ENCODE measurements at places on chromosomes 12 and 14.

- DNase-seq = no peak
Measured at GRCh38 chr14:38238332-38238731, 17.6 kb downstream of the CLEC14A start.

DNA sequence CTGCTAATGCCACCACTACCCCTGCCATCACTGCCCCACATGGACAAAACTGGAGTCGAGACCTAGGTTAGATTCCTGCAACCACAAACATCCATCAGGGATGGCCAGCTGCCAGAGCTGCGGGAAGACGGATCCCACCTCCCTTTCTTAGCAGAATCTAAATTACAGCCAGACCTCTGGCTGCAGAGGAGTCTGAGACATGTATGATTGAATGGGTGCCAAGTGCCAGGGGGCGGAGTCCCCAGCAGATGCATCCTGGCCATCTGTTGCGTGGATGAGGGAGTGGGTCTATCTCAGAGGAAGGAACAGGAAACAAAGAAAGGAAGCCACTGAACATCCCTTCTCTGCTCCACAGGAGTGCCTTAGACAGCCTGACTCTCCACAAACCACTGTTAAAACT, 7.1 kb upstream of the OAS2 start:
- peak; percentile 10 for DNase-seq

GRCh38 chr14:32683679-32684078, 255.0 kb upstream of the NPAS3 start:
- DNase-seq = no peak

DNA sequence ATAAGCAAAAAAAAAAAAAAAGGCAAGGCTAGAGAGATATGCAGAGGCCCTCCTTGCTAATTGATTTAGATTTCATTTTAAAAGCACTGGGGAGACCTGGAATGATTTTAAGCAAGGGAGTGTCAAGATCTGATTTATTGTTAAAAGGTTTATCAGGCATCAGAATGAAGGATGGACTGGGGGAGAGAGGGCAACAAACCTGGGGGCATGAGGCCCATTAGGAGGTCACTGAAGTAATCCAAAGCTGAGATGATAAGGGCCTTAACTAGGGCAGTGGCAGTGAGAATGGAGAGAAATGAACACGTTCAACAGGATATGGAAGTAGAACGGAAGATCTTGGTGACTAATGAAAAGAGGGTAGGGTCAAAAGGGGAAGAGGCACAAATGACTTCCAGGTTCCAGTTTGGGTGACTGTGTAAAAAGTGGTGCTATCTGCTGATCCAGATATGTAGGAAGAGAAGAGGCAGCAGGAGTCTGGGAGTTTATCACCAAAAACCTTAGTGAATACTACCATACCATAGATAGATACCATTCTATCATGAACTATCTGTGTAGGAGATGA, 24.0 kb downstream of the KITLG start:
- DNase-seq = no peak

DNA sequence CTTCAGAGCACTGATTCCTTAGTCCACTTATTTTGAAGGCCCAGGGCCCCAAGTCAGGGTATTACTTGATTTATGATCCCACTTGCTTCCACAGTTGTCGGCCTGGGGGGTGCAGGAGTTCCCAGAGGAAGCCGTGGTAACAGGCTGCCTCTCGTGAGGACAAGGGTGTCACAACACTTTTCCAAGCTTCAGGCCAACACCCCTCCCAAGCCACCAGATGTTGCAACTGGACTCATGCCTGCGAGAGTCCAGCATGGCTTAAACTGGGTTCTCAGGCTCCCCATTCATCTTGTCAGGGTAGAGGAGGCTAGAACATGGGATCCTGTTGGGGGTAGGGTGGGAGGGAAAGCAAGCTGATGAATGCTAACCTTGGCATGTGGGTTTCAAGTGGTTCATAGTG, 56.1 kb downstream of the BMP4 start:
- no peak for DNase-seq

DNA sequence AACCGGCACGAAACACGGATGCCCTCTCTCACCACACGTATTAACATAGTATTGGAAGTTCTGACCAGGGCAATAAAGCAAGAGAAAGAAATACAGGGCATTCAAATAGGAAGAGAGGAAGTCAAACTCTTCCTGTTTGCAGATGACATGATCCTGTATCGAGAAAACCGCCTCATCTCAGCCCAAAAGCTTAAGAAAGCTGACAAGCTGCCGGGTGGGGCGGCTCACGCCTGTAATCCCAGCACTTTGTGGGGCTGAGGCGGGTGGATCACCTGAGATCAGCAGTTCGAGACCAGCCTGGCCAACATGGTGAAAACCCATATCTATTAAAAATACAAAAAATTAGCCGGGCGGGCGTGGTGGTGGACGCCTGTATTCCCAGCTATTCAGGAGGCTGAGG, 17.7 kb downstream of the OR6S1 start:
- DNase-seq = peak; percentile 36

DNA sequence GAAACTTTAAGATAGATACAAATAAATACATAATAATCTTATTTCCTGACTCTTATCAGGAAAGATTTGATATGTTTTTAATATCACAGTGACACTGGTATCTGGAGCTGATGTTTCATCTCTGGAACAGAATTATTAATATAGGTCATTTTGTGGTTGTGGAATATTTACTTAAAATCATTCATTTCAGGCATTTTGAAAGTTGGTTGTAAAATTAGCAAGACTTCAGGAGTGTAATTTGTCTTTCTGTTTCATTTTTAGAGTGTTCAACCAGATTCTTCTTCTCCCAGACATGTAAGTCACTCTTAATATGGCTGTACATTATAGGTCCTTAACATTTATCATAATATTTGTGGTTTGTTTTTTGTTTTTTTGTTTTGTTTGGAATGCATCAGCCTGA, 115.7 kb downstream of the PCNX1 start:
- no peak for DNase-seq

GRCh38 chr14:65731933-65732506, 319.5 kb downstream of the FUT8 start:
- DNase-seq = no peak

DNA sequence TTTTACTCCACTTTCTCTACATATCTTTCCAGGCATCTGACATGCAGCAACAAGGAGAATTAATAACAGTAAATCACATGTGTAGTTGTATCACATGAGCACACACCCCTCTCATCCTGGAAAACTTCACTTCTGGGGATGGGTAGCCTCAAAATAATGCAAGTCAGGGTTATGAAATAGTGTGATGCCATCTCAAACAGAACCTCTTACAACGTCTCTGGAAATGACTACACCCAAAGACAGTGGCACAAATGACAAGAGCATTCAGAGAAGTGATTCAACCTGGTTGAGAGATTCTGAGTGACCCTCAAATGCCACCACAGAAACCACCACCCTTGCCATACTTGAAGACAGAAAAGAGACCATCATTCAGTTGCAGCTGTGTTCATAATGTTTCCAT, 2.8 kb downstream of the DIO2 start:
- DNase-seq = no peak

DNA sequence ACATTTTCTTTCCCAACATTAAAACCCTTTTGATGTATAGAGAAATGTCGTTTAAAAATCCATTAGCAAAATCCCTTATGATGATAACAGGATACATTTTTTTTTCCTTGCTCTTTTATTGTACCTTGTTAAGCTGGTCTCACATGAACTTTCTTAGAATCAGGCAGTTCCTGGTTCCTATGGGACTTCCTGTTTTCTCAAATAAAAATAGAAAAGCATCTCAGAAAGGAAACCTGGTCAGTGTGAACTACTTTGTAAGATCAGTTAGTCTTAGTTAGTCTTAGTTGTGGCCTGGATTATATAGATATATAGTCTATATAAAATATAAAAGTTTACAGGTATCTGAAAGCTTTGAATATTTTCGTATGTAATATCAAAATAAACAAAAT, 40.3 kb downstream of the LEMD3 start:
- peak; percentile 84 for DNase-seq

GRCh38 chr12:85688837-85689236, 147.4 kb downstream of the RASSF9 start:
- DNase-seq = peak; percentile 49
